Choroid plexus epithelial cell (primary cell): ENCODE measurements at places on chromosomes 7 and 10.
A peak's percentile ranks its signal among the peaks of the same experiment; 100 is the strongest.

DNA sequence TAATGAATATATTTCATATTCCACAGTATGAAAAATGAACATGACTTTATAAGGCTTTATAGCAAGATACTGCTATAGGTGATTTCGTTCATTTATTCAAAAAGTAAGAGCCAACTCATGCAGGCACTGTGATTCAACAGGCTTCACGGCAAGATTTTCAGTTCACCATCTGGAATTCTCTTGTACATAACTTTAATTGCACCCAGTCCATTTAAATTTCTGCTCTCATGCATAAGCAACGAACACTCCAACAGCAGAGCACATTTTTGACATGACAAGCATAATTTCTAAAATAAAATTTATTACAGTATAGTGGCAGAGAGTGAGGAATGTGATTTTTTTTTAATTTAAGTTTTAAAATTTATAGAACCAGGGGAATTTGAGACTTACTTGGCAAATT, 436.1 kb downstream of the PHTF2 start:
- no peak for DNase-seq

GRCh38 chr10:68599771-68600040, 39.6 kb downstream of the TET1 start:
- no peak for DNase-seq

GRCh38 chr10:75145590-75145989, 34.1 kb downstream of the SAMD8 start:
- no peak for DNase-seq

- DNase-seq = peak; percentile 23
These were observed 40.2 kb upstream of the PDLIM1 start for GRCh38 chr10:95330966-95331453.

DNA sequence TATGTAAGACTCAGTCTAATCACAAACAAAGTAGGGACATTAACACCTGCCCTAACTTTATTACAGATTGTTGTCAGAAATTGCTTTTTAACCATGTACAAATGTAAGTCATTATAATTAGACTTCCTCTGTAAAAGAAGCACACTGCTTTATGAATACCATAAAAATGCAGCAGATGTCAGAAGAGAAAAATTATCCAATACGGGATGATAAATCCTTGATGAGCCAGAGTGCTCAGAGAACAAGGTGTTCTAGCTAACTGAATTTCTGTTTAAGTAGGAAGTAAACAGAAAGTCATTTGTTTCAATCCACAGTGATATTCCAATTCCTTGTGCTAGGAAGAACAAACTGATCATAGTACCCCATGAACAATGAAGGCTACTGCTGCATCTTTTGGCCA, 54.6 kb upstream of the BMPER start:
- DNase-seq = no peak

- DNase-seq = peak; percentile 2
These were observed 495.9 kb downstream of the XPNPEP1 start for GRCh38 chr10:109427411-109427810.

GRCh38 chr10:119908166-119908565, 15.6 kb downstream of the SEC23IP start:
- no peak for DNase-seq

- DNase-seq = no peak
These were observed 186.6 kb upstream of the PDE1C start for GRCh38 chr7:32256811-32257210.

DNA sequence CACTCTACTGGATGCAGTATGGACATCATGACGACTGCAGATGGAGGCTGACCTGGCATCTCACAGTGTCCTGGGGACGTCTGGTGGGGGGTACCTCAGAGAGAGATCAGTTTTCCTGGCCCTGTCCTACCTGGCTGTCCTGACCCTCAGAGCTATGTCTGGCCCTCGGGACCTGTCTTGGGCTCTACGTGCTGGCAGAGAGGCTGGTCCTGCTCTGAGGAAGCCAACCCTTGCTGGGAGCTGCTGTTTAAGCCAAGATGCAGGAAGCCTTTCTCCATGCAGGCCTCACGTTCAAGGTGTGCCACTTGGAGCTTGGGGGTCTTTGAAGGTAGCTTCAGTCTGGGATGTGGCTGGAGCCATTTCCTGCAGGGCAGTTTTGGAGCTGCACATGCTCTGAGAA, 42.1 kb upstream of the CXCL12 start:
- no peak for DNase-seq

DNA sequence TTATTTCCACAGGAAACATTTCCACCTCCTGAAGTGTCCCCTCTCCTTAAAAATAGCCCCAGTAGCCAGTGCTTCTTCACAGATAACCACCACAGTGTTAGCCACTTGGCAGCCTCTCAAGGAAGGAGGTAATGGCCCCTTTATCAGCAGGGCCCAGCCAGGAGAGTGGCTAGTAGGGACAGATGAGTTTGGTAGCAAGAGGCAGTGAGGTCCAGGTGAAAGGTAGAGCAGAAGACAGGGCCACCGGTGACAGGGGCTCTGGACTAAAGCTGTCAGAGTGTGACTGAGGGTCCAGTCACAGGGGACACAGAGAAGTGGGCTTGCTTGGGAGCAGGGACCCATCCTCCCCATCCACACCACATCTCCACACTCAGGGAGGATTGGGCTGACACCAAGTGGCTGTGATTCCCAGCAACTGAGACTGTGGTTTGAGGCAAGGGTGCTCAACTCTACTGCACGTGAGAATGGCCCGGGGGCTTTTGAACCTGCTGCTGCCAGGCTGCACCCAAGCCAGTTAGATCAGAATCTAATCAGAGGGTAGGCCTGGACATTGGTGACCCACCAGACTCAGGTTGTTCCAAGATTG, 52.2 kb downstream of the C10orf120 start:
- no peak for DNase-seq

DNA sequence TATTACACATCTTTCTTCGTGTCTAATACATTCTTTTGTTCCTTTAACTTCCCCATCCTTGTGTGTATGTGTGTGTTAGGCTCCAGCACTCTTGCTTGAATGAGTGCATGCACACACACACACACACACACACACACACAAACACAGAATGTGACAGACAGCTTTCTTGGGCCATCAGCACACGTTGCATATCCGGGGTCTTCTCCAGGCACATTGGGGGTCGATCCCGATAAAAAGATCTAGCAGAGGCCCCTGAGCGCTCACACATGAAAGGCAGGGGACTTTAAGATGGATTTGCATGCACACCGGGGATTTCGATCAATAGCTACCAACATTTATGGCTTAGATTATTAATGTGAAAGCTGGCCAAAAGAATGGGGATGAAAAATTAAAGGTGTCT, 4.5 kb downstream of the SKIDA1 start:
- no peak for DNase-seq

GRCh38 chr7:30090111-30090510, 44.7 kb upstream of the MTURN start:
- no peak for DNase-seq
